Substantia nigra (tissue), 51 donors: ENCODE measurements at places on chromosomes 1 and 21.

- no peak for DNase-seq
These were observed 29.8 kb upstream of the NFIA start for GRCh38 chr1:61052395-61053225.

DNA sequence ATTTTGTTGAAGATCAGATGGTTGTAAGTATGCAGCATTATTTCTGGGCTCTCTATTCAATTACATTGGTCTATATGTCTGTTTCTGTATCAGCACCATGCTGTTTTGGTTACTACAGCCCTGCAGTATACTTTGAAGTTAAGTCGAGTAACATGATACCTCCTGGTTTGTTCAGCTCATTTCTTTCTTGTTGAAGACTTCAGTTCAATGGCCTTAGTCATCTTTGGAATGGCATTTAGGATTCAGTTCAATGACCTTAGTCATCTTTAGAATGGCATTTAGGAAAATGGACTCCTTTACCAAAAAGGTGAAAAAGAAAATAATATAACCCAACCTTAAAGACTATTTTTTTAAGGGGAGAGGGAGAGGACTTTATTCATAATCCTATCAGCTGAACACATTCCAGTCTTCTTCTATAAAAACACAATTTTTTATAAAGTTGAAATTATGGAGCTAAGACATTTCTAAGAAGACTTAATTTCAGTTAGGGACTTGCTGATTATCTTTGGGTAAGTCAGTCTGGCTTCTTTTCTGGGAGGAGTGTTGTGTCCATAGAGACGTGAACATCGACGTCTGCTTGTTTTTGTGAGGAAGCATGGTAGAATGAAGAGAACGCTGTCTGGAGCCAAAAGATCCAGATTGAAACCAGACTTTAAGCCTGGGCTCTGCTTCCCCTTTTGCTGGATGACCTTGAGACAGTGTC is 48.3 kb downstream of the DDR2 start:
- no peak for DNase-seq

DNA sequence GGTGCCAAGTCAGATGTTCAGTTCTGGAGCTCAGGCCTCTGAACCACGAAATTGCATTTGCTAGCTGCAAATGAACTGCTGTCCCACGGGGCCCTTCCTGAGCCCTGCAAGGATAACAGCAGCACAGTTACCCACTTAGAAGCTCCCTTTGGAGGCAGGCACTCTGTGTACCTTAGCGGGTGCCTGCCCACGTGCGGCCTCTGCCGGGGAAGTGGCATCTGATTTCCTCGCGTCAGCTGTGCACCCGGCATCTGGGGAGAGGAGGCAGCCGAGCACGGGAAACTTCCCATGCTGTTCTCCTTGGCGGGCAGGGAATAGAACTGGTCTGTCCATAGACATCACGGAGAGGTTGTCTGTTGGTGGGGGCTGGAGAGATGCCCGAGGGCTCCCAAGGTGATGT is 148.0 kb upstream of the C1orf174 start:
- DNase-seq: no peak

GRCh38 chr1:228316589-228317387 is 89.8 kb downstream of the TRIM11 start:
- no peak for DNase-seq

DNA sequence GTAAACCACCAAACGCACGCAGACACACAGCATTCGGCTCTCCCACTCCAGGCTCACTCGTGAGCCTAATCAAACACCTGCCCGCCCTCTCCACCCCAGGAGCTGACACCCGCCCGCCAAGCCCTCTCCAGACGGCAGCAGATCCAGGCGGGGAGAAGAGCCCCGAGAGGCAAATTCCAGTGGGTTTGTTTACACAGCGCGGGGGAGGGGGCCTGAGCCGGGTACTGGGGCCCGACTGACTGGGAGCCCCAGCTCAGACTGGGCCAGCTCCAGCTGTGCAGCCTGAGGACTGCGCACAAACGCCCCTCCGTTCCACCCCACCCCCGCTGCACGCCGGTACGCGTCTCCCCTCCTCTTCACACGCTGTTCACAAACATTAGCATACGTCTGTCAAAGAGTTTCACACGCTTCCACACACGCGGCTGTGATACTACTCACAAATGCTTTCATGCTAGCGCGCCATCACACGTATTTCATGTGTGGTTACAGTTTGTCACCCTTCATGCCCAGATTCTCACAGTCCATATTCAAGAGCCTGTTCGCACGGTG is 1.0 kb upstream of the EFNA1 start:
- peak; percentile 84 for DNase-seq

- no peak for DNase-seq
These were observed 164.3 kb upstream of the GREM2 start for GRCh38 chr1:240776237-240776636.

- DNase-seq: no peak
These were observed 19.7 kb upstream of the KCNC4 start for GRCh38 chr1:110190282-110190929.

- no peak for DNase-seq
These were observed 25.5 kb downstream of the GPATCH2 start for GRCh38 chr1:217605390-217605789.

- no peak for DNase-seq
These were observed 257.9 kb downstream of the PAPPA2 start for GRCh38 chr1:176720838-176721237.

DNA sequence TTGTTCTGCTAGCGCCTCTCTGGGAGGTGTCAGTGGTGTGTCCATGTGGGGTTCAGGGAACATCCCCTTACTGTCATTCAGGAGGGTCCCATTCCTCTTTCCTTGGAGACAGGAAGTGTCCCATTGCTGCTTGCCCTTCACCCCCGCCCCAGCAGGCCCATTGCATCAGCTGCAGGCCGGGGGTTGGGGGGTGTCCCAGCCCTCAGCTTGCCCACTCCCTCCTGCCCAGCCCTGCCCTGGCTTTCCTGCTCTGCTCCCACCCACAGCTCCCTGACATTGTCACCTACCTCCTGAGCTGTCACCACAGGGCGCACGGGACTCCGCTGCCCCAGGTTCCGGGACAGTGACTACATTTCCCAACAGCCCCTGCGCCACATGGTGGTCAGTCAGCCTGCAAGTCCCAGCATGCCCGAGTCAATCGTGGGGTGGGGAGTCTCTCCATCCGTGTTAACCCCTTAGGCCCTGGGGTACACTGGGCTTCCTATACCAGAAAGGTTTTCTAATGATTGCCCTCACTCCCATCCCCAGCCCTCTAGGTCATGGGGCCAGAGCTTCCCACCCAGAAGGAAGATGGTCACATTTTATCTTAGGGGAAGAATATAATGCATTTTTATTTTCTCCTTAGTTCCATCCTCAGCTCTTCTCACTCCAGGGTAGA is at the start of gene INPP5B:
Gene INPP5B, minus strand, starts transcription at position 351 of the 658 bp plus-strand sequence. CDS start 745 bp downstream, outside the sequence.
- peak; percentile 85 for DNase-seq

DNA sequence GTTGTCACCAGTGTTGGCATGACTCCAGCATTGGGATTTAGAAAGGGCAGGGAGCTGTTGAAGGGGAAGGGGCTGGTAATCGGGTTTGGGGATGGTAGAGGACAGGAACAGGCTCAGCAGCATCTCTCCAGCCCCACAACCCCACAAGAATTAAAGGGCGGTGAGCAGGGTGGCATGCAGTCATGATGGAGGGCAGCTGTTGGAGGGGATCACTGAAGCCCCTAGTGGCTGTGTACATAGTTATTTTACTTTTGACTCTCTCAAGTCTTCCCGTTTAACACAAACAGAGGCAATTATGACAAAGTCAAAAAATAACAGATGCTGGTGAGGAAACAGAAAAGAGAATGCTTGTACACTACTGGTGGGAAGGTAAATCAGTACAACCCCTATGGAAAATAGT is 213.8 kb downstream of the URB2 start:
- DNase-seq: no peak

- peak; percentile 11 for DNase-seq
These were observed 4.3 kb upstream of the FGGY start for GRCh38 chr1:59292562-59292961.

DNA sequence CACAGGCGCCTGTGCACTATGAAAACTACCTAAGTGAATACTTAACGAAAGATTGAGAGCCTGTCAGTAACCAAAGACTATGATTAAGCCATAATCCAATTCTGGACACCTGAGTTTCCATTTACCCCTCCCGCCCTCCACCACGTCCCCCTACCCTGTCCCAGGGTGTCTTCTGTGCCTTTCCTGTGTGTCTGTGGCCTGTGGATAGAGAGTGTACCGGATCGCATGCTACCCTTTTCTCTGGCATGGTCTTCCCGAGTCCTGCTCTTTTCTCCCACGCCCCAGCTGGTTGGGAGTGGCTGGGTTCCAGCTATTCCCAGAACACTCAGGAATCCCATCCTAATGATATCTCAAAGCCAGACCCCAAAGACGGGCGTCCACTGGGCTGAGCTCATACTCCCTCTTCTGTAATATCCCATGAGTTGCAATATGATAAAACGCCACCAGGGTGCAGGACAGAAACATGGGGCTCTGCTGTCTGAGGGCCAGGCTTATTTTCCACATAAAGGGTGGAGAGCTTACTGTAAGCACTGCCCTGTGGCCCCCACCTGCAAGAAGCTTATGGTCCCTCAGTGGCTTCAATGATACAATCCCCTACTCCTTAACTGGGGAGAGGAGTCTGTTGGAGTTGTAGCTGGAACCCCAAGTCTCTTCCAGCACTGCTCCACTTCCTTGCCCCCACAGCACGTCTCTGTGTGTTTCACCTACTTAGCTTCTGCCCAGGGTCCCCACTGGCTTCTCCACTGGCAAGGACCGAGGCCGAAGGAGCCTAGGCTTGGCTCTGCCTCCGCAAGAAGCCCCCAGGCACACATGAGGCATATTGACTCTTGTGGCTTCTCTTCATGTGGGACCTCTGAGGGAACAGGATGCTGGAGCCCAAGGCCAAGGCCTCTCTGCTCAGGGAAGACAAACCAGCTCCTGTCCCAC is 17.6 kb upstream of the ALX3 start:
- no peak for DNase-seq

DNA sequence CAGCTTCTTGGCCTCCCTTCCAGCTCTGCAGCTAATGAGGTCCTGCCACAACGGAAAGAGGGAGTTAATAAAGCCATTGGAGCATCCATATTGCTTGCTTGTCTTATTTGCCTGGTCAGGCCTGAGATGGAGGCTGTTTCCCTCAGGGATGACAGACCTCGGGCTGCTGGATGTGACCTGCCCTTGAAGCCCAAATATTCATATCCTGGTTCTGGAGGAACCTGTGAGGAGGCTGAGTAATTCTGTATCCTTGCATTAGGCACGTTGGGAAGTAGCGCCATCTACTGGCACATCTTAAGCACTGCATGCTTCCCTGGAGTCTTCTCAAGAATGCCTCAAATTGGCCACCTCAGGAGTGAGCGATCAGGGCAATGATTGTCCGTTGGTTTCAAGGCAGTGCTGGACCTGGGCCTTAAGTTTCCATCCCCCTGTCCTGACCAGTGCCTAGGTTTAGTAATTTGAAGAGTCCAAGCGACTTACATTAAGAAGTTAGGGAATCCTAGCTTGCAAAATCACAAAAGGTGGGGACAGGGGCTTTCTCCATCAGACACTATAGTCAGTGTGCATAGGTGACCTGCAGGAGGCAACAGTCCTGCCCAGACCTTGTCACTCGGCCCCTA is 13.8 kb upstream of the NASP start:
- DNase-seq: peak; percentile 57

- no peak for DNase-seq
These were observed 78.1 kb upstream of the PAPPA2 start for GRCh38 chr1:176384841-176385240.

GRCh38 chr21:15050568-15051377 is 14.0 kb downstream of the NRIP1 start:
- DNase-seq: no peak

DNA sequence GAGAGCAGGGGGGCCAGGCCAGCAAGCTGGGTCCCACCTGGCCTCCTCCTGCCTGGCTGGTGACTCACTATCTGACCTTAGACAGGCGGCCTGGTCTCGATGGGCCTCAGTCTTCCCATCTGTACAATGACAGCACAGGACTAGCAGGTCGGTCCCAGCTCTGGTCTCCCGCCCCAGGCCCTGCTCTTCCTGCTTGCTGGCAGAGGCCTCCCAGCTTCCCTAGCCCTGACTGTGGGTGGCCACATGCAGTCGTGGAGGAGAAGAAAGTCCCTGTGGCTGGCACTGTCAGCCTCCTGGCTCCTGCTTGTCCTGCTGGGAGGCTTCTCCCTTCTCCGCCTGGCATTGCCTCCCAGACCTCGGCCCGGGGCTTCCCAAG is 817 bp downstream of the EXTL1 start:
- DNase-seq: no peak

GRCh38 chr1:234001817-234002216 is 97.3 kb downstream of the SLC35F3 start:
- no peak for DNase-seq

DNA sequence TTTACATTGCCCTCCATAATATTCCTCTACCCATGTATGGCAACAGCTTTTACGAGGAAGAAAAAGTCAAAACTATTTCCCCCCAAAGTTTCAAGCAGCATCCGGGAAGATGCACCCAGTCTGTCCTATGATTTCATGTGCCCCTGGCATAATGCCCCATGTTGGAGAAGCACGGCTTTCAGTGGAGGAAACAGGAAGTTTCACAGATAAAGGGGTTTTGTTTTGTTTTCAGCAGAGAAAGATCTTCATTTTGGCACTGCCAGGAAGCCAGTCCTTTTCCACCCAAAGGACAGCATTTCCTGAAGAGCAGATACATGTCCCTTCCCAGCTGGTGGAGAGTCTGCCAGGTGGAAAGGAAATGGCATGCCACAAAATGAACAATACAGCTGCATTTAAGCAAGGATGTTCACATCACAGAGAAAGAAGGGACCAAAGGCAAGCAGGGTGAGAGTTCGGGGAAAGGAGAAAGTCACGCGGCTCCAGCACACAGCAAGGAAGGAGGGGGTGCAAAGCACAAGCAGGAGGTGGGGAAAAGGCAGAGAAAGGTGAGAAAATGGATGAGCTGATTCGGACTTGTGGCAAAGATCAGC is 95.3 kb upstream of the HIVEP3 start:
- no peak for DNase-seq

DNA sequence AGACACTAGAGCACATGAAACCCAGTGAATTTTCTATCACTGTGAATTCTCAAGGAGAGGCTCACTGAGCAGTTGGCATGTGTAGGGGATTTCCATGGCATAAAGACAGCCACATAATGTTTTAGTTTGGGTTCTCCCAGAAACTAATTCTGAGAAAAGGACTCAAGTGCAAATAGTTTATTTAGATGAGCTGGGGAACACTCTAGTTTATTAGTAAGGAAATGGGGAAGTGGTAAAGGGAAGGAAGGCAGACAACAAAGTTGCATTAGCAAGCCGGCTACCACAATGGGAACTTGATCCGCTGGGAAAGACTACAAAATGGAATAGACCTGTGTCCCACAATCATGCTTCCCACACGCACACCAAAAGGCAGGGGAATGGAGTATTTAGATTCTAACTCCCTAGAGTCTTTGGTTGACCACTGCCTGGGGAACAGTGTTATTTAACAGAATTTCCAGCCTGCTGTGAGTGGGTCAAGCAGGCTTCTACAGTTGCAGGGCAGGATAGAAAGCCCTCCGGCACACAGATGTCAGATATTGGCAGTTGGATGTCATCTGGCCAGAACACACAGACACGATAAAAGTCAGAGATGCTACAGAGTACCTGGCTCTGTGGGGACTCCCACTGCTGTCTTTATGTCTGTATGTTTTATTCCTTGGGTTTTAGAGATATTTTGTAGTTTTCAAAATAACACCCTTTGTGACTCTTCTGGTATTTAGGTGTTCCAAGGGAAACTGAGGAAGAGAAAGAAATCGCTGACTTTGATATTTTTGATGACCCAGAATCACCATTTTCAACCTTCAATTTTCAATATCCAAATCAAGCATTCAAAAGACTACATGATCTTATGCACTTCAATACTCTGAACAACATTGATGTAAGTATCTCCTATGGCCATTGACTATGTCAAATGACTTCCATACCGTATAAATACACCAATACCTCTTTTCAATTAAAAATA is 150.1 kb downstream of the PLA2G4A start:
- DNase-seq: no peak
